ENCODE measurements at places on chromosomes 3 and 15.
A peak's percentile ranks its signal among the peaks of the same experiment; 100 is the strongest.

DNA sequence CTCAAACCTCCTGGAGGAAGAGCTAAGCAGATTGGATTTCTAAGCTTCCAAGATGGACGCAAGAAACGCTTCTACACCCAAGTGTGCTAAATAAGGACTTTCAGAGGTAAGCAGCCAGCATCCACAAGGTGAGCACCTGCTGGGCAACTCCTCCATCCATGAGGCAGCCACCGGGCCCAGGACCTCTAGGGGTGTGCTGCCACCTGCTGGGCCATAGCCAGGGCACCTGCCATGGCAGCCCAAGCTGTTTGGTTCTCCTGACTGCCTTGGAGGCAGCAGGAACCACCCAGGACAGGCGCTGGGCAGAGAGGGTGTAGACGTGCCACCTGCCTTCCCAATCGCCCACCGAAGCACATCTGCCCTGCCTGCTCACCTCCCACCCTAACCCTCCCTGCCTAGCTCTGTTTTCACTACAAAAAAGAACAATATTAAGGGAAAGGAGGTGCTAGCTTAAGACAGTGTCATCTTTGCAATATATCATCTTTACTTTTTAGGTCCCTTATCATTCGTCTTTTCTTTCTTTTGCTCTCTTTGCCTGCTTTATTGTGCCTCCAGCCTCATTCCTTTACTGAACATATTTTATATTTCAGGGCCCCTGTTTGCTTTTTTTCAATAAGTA, 12.9 kb downstream of the C15orf62 start:
- peak; percentile 22 for DNase-seq

- peak; percentile 73 for DNase-seq
Measured at GRCh38 chr3:99865321-99865720, 47.7 kb downstream of the CMSS1 start.

GRCh38 chr3:67329358-67329757, 325.1 kb downstream of the SUCLG2 start:
- no peak for DNase-seq

DNA sequence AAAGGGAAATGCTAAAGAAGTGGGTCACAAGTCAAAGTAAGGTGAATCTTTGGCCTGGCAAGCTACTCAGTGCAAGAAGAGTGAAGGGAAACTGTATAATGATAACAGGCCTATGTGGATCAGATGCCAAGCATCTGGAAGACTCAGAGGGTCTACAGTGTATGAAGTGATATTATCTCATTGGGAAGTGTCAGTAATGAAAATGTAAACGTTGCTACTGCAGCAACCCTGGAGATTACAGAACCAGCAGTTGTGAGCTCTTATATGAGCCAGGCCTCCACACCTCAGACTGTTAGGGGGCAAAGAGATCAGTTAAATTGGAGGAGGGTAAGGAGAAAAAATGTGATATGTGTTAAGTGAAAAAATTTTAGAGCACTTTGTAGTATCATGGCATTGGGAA, 195.4 kb upstream of the DPH6 start:
- DNase-seq: no peak

DNA sequence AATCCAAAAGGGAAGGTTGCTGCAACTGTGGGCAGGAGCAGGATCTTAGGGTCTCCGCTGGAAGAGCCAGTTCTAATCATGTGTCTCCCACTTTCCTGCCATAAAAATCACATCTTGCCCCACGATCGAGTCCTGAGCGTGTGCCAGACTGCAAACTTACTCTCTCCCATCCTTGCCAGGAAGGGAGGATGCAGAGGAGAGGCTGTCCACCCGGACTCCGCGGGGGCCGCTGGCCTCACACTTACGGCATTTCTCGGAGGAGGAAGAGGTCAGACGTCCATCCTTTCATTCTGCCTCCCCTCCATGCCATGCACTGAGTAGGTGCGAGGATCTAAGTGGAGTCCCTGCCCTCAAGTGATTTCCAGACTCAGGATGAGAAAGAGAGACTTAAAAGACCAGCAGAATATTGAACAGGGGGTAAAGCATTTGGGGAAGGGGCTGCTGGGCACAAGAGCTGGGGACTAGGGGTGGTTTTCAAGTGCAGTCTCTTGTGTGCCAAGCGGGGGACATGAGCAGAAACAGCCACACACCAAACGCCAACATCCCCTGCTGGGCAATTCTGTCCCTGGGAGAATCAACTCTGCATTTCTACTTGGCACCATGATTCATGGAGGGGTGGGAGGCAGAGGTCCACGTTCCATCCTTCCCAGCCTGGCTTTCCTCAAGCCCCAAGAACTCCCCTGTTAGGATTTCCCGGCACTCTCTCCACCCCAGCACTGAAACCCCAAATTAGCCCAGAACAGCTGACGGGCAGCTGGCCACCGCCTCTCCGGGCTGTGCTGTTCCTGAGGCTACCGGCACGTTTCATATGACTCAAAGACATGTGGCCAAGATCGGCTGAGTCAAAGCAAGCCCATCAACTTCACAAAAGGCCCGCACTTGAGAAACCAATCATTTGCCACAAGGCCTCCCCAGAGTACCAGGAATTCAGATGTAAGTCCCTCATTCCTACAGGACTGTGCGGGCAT, 11.6 kb downstream of the OXTR start:
- DNase-seq: peak; percentile 61

DNA sequence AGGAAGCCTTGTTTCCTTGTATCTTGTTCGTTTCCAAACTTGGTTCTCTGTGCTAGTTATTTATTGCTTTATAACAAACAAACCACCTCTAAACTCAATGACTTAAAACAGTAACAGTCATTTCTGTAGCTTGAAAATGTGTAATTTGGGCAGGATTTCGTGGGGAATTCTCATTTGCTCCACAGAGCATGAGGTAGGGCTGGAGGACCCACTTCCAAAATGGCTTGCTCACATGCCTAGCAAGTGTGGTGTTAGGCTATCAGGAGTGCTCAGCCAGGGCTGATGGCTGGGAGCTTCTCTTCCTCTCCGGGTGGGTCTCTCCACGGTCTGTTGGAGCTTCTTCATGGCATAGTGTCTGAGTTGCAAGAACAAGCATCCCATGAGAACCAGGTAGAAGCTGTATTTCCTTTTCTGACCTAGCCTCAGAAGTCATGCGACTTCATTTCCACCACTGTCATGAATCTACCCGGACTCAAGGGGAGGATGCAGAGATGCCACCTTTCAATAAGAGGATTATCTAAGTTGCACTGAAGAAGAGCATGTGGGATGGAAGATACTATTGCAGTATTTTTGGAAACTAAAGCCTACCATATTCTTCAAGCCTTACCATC, 8.2 kb upstream of the TNIK start:
- no peak for DNase-seq

DNA sequence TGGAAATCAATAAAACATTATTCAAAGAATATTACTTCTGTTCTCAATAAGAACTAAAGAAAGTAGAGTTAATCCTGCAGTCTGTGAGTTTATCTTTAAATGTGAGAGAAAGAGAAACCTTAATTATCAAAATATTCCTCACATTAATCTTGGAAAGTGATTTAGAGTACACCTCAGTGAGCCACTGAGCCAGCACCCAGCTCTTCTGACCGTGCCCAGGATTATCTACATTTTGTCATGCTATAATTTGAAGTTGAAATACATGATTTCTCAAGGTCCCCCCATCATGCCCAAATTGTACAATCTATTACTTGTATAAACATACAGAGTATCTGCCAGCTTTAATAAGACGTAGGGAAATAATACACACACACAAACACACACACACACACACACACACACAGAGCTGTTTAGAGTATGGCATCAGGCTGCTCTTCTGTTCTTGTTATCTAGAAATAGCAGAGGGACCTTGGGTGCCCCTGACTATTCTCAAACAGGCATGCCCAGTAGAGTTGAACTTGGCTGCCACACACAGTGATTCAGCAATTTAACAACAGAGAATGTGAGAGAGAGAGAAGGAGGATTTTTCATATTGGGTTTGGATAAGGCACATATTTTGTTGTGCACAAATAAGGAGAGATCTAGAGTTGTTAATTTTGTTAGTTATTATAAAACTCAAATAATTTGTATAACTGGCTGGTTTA, 74.4 kb downstream of the P2RY1 start:
- DNase-seq: peak; percentile 28

- peak; percentile 79 for DNase-seq
Measured at GRCh38 chr15:71079208-71080044, 35.8 kb upstream of the THSD4 start.

- no peak for DNase-seq
Measured at GRCh38 chr3:14563946-14564539, 23.9 kb upstream of the GRIP2 start.

GRCh38 chr3:54649551-54649950, 278.3 kb downstream of the LRTM1 start:
- no peak for DNase-seq

GRCh38 chr3:45056608-45057301, 30.7 kb downstream of the CLEC3B start:
- peak; percentile 26 for DNase-seq

- peak; percentile 7 for DNase-seq
Measured at GRCh38 chr3:107525644-107526305, 3.0 kb downstream of the BBX start.

DNA sequence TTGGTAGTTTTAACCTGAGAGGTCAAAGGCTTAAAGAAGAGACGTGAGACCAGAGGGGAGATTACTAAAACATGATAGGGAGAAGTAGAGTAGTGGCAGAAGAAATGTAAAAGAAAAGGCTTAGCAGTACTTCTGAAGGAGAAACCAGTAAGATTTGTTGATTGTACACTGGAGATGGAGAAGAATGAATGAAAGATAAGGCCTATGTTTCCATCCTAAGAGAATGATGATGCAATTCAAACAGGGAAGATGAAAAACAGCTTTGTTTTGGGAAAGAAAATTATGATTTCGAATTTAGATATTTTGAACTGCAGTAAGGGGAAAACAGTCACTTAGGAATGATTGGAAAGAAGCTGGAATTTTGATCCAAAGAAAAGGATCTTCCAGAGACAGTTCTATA, 97.4 kb upstream of the PLXND1 start:
- no peak for DNase-seq

DNA sequence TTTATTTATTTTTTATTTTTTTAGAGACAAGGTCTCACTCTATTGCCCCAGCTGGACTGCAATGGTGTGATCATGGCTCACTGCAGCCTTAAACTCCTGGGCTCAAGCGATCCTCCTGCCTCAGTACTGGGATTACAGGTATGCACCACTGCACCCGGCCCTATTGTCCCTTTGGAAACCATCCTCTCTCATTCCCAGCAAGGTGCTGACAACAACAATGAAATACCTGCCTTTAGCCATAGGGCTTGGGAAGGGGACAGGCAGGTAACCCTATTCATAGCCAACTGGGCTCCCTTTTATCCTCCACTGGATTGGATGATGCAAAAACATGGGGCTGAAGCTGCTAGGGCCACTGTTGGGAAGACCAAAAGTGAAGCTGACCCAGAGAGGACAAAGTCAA, 43.1 kb downstream of the SCAP start:
- no peak for DNase-seq

- peak; percentile 17 for DNase-seq
Measured at GRCh38 chr15:94412979-94413746, 181.8 kb downstream of the MCTP2 start.

- peak; percentile 85 for DNase-seq
Measured at GRCh38 chr3:112308151-112308911, 14.3 kb upstream of the SLC9C1 start.

DNA sequence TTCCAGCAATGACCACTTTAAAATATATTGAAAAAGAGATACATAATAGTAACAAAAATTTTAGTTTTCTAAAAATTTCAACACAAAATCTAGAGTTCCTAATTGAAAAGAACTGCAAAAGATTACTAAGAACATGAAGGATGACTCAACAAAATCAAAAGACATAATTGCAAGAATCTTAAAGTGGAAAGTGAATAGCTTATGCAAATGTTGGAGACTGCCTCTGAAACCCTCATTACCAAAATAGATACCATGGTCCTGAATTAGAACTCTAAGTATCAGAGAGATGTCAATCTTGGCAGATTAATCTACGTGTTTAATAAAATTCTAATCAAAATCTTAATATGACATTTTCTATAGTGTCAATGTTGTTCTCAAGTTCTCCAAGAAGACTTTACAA, 60.7 kb upstream of the SGO1 start:
- DNase-seq: no peak

DNA sequence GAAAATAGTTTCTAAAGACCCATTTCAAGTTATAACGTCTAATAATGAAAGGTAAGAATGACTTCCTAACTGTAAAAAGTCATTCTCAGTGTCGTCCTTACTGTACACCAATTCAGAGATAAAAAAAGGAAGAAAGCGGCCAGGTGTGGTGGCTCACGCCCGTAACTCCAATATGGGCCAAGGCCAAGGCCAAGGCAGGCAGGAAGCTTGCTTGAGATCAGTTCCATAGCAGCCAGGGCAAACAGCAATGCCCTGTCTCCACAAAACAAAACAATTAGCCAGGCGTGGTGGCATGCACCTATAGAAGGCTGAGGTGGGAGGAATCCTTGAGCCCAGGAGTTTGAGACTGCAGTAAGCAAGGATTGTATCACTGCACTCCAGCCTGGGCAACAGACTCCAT, 31.9 kb downstream of the UBXN7 start:
- no peak for DNase-seq

DNA sequence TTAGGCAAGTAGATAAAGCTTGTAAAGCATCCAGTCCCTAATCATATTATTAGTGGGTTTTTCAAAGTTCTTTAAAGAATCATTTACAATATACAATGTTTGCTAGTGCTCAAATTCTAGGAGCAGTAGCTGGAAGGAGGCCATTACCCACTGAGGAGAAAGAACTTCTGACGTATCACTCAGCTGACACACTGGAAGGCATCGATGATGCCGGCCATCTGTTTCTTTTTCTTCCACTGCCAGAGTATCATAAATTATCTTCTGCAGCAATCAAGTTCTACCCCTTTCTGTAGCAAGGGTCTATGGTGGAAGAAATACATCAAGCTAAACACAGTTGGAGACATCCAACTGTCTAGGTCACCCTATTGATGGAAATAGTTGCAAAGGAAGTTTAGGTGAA, 243.2 kb upstream of the LRRN1 start:
- DNase-seq: no peak

DNA sequence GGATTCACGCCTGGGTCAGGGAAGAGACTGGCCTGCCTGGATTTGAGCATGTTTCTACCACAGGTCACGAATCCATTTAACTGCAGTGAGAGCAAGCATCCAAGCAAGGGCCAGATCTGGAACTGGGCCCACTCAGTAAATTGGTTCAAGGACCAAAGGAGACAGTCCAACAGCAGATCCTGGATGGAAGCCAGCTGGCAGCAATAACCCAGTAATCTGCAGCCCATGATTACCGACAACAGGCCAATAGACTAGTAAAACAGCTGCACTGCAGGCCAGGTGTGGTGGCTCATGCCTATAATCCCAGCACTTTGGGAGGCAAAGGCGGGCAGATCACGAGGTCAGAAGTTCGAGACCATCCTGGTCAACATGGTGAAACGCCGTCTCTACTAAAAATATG, 11.8 kb downstream of the SAMD7 start:
- DNase-seq: peak; percentile 4
